CD14-positive monocyte (primary cell): ENCODE measurements at places on chromosomes 5 and 9.

- DNase-seq = no peak
Observed at GRCh38 chr5:107460789-107461188, 209.9 kb downstream of the EFNA5 start.

DNA sequence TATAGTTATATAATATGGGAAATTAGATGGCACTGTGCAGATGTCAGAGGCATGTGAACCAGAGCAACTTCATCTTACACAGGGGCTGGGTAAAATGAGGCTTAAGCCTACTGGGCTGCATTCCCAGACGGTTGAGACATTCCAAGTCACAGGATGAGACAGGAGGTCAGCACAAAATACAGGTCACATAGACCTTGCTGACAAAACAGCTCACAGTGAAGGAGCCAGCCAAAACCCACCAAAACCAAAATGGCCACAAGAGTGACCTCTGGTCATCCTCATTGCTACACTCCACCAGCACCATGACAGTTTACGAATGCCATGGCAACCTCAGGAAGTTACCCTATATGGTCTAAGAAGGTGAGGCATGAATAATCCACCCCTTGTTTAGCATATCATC lies 479.4 kb downstream of the TLR4 start:
- no peak for DNase-seq

- DNase-seq = no peak
Observed at GRCh38 chr5:43467100-43467499, 16.6 kb downstream of the TMEM267 start.

GRCh38 chr5:112479418-112479817 lies 60.3 kb upstream of the EPB41L4A start:
- no peak for DNase-seq

DNA sequence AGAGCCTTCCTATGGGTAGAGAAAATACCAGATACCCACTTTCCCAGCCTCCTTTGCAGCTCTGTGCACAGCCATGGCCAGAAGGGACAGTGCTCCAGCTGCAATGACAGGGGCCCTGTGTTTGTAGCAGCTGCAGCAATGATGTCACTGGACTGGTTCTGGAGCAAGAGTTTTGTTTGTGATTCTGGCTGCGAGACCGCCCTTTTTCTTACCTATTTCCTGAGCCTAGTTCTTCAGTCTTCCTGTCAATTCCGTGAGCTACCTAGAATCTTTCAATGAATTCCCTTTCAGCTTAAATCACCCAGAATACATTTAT lies 10.0 kb upstream of the BOD1 start:
- DNase-seq = no peak

GRCh38 chr5:61139094-61139873 lies 23.0 kb downstream of the SMIM15 start:
- no peak for DNase-seq

- no peak for DNase-seq
Observed at GRCh38 chr5:152462021-152462721, 57.1 kb upstream of the NMUR2 start.

GRCh38 chr5:39652036-39652435 lies 227.3 kb upstream of the DAB2 start:
- DNase-seq = no peak

- DNase-seq = no peak
Observed at GRCh38 chr5:109062664-109063063, 315.0 kb downstream of the FER start.

DNA sequence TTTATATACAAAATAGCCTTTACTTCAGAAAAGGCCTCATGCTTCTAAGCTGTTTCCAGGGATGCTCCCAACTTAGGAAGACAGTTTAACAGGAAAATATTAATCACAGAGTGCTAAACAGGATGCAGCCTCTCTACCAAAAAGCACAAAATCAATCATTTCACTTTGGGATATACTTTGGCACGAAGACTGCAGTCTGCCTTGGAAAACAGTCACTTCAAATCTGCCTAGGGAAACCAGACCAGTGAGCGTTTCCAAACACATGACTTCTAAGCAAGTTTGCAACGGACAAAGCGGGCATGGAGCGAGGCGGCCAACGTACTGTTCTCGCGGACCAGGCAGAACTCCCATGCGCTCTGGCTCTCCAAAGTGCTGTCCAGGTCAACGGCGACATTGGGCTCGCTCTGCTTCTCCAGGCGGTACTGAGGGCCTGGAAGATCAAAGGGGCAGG lies 201.0 kb downstream of the MAPKAP1 start:
- no peak for DNase-seq

GRCh38 chr5:132026516-132027008 lies 15.1 kb upstream of the ACSL6 start:
- no peak for DNase-seq

GRCh38 chr5:96203761-96204160 lies 229.3 kb downstream of the PCSK1 start:
- no peak for DNase-seq
